Adrenal gland (tissue), 19 donors: ENCODE measurements at places on chromosomes 12 and 14. TPM values are rescaled to one million over a fixed set of nuclear protein-coding genes. Genes with fewer than 3 reads are reported as not detected.

DNA sequence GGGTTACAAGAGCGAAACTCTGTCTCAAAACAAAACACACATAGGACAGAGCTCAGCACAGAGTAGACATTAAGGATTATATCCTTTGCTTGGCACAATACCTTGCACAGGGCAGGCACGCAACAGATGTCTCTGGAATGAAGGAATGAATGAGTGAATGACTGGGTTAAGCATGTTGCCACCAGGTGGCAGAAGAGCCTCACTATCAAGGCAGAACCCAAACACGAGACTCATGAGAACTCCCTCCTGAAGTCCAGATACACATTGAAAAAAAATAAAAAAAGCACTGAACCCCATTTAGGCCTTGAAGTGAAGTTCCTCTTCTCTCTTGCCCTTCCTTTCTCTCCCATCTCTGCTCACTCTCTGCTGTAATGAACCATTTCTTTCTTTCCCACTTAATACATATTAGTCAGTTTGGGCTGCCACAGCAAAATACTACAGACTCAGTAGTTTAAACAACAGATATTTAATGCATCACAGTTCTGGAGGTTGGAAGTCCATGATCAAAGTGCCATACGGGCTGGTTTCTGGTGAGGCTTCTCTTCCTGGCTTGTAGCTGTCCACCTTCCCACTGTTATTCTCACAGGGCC lies 26.6 kb upstream of the LTA4H start:
- no peaks in the 10 kb centered on the region for H3K36me3 ChIP-seq
- H3K4me1 ChIP-seq, result no peaks in the 10 kb centered on the region
- DNase-seq, result peak; percentile 75
- H3K27ac ChIP-seq, result no peak overlapping the region

GRCh38 chr12:97520106-97520505 lies 57.5 kb downstream of the RMST start:
- no peak overlapping the region for H3K4me3 ChIP-seq
- no peaks in the 10 kb centered on the region for H3K27me3 ChIP-seq
- no peak for DNase-seq
- no peaks in the 10 kb centered on the region for H3K4me1 ChIP-seq
- no peaks in the 10 kb centered on the region for H3K36me3 ChIP-seq

GRCh38 chr14:65211341-65211987 lies 109.1 kb upstream of the MAX start:
- H3K27me3 ChIP-seq, result no peaks in the 10 kb centered on the region
- DNase-seq, result no peak
- no peak overlapping the region for H3K4me3 ChIP-seq
- no peaks in the 10 kb centered on the region for H3K36me3 ChIP-seq

GRCh38 chr14:73567951-73568885 lies 795 bp upstream of the ACOT2 start:
- H3K27me3 ChIP-seq, result no peaks in the 10 kb centered on the region
- H3K4me1 ChIP-seq, result peaks cover 11% of the 10 kb centered on the region
- no peak for DNase-seq
- H3K4me3 ChIP-seq, result peak overlapping the region; percentile 57
- peak overlapping the region; percentile 95 for H3K27ac ChIP-seq
- H3K36me3 ChIP-seq, result no peaks in the 10 kb centered on the region

- no peak overlapping the region for H3K4me3 ChIP-seq
- no peaks in the 10 kb centered on the region for H3K4me1 ChIP-seq
- DNase-seq, result no peak
- H3K36me3 ChIP-seq, result no peaks in the 10 kb centered on the region
- no peaks in the 10 kb centered on the region for H3K27me3 ChIP-seq
- H3K27ac ChIP-seq, result no peak overlapping the region
These were observed 15.2 kb upstream of the PTPRO start for GRCh38 chr12:15307079-15307478.

- peak; percentile 84 for DNase-seq
- peak overlapping the region; percentile 74 for H3K4me3 ChIP-seq
- no peaks in the 10 kb centered on the region for H3K27me3 ChIP-seq
- peaks cover 17% of the 10 kb centered on the region for H3K36me3 ChIP-seq
These were observed 612 bp downstream of the MDM2 start for GRCh38 chr12:68808388-68809189.

The TAS2R7 gene
- not detected for total RNA-seq

The TMBIM6 gene
- 662 TPM for total RNA-seq

The HCAR1 gene
- total RNA-seq, result 0.11 TPM

The CYP46A1 gene
- 2.3 TPM for total RNA-seq

The SLC10A1 gene
- not detected for total RNA-seq
